Heart right ventricle (tissue), 16 donors: ENCODE measurements at places on chromosomes 5 and 9. TPM values are rescaled to one million over a fixed set of nuclear protein-coding genes. Genes with fewer than 3 reads are reported as not detected.

DNA sequence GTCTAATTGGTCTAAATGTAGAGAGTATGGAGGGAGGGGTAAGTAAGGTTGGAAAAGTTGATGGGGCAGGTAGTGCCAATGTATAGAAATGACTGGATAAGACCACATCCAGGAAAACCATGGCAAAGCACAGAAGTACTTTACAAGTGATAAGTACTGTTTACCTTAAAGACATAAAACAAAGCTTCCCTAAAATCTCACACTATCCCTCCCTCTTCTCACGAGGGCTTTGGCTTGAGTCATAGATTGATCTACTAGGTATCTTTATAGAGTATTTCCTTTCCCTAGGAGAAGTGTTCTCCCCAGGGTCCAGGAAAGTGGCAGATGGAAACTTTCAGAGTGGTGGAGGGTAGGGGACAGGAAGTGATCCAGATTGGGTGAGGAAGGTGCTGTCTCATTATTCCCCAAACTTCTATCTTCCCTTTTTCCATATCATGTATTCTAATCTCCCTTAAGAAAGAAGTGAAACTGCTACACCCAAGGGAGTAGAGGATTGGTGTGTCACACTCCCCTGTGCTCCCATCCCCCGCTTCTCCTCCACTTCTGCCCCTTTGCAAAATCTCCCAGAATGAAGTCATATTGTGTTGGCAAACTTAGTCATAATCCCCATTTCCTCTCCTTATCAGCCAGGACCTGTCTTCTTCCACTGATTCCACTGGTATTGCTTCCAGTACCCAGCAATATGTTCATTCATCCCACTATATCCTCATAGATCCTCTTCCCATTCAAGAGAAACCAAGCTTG, 14.6 kb downstream of the IL33 start:
- no peak for DNase-seq

VCAN gene
- 25.8 TPM for total RNA-seq

RARS1 gene
- total RNA-seq, result 43.7 TPM

- no peak for DNase-seq
Observed at GRCh38 chr5:18068826-18069225, 434.6 kb downstream of the TAF11L14 start.

GRCh38 chr9:87233899-87234455, 263.7 kb upstream of the DAPK1 start:
- DNase-seq, result no peak

GRCh38 chr9:15271403-15271802, 35.6 kb downstream of the TTC39B start:
- DNase-seq, result no peak

- DNase-seq, result no peak
Observed at GRCh38 chr9:114588651-114589526, 1.3 kb downstream of the ATP6V1G1 start.

PGGT1B gene
- total RNA-seq, result 29.4 TPM

DNA sequence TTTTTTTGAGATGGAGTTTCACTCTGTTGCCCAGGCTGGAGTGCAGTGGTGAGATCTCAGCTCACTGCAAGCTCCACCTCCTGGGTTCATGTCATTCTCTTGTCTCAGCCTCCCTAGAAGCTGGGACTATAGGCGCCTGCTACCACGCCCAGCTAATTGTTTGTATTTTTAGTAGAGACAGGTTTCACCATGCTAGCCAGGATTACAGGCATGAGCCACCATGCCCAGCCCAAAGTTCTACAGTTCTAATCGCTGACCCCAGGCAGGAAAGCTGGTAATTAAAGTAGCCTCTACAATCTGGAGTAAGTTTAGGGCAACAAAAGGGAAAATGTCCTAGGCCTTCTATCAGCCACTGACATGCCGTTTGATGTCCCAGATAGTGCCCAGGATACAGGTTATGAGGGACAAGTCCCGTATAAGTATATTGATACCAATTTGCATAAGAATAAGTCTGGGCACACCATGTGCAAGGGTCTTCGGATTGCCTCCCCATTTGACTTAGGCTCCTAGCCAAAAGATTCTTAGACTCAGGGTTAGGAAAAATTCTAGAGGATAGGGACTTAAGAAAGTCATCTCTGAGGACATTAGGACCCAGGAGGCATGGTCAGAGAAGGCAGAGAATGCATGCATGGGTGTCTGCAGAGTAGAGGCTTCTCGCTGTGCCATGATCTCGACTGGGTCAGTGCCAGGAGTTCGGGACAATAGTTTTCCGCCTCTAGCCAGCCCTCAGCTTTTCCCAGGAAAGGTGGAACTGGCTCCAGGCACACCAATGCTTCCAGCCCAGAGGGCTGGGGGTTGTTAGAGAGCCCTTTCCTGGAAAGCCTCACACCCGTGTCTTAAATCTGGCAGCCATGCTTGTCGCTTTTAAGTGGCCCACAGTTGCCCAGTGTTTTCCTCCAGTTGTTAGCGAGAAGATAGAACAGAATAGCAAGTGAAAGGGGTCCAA, 1111.1 kb downstream of the TAF11L14 start:
- peak; percentile 22 for DNase-seq

DNA sequence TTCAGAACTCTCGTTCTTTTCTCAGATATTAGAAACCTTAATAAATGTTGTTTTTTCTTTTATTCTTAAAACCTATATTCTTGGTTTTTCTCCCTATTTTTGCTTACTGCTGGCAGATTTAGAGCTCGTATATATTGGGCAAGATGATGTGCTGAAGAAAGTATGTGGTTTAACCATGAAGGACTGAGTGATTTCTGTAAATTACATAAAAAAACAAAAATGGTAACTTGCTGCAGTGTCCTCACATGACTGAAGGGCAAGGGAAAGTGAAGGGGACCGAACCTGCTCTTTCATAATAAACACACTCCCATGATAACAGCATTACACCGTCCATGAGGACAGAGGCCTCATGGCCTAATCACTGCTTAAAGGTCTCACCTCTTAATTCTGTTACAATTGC, 393.8 kb upstream of the ZNF608 start:
- no peak for DNase-seq

- peak; percentile 84 for DNase-seq
Observed at GRCh38 chr9:136939996-136940525, 4.5 kb downstream of the FBXW5 start.

OR1N2 gene
- not detected for total RNA-seq

DNA sequence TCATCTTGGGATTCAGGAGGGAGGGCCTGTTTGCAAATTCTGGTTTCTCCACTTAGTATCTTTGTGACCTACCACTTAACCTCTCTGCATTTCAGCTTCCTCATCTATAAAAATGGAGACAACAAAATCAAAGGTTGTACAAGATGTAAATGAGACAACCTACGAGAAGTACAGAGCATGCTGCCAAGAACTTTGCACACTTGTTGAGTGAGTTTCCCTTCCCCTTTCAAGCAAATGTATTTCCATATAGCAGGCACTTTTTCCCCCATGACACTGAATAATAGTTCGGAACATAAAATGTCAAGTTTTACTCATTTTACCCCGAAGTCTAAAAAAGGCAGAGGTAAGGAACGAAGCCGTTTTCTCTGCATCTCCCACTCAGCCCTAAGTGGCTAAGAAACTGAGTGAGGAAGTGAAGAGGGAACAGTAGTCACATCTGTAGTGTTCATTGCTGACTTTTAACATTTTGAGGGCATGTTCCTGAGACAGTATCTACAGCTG, 159.0 kb downstream of the TLE1 start:
- DNase-seq, result no peak

GRCh38 chr9:92576175-92576574, 40.4 kb upstream of the ECM2 start:
- DNase-seq, result no peak

DNA sequence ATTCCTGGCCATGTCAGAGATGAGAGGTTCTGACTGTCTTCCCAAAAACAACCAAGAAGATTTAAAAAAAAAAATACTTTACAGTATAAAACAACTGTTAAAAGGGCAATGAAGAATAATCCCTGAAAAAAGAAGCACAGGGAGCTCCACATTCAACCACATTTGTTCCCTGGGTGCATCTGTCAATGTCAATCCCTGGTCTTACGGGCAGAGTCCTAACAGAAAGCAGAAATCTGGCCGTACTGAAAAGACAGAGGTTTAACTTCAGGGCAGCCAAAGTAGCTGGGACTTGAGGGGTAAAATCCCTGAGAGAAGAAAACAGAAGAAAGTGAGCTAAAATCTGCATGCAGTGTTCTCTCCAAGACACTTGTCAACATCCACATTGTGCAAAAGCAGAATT, 76.6 kb downstream of the RICTOR start:
- no peak for DNase-seq

- no peak for DNase-seq
Observed at GRCh38 chr9:121785673-121786542, 134.5 kb downstream of the DAB2IP start.

RNF183 gene
- total RNA-seq, result not detected

NR2F1 gene
- 0.68 TPM for total RNA-seq

- no peak for DNase-seq
Observed at GRCh38 chr9:117293206-117294114, 121.4 kb downstream of the ASTN2 start.

CYSRT1 gene
- total RNA-seq, result not detected

DNA sequence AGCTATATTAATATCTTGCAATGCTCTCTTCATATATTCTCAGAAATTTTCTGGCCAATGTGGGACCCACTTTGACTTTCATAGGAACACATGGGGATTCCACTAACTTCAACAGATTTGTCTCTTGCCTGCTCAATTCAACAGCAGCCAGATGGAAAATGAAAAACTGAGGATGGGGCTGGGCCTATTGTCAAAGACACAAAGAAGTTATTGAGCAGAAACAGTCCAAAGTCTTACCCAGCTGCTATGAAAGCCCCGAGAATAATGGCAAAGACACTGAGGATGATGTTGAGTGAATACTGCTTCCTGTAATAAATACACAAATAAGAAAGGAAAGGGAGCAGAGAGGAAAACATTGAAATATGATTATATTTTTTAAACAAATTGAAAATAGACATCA, 32.6 kb downstream of the SLC35D2 start:
- DNase-seq, result no peak

- DNase-seq, result no peak
Observed at GRCh38 chr5:151002250-151002649, 18.1 kb upstream of the GPX3 start.

ENTPD8 gene
- not detected for total RNA-seq

DNA sequence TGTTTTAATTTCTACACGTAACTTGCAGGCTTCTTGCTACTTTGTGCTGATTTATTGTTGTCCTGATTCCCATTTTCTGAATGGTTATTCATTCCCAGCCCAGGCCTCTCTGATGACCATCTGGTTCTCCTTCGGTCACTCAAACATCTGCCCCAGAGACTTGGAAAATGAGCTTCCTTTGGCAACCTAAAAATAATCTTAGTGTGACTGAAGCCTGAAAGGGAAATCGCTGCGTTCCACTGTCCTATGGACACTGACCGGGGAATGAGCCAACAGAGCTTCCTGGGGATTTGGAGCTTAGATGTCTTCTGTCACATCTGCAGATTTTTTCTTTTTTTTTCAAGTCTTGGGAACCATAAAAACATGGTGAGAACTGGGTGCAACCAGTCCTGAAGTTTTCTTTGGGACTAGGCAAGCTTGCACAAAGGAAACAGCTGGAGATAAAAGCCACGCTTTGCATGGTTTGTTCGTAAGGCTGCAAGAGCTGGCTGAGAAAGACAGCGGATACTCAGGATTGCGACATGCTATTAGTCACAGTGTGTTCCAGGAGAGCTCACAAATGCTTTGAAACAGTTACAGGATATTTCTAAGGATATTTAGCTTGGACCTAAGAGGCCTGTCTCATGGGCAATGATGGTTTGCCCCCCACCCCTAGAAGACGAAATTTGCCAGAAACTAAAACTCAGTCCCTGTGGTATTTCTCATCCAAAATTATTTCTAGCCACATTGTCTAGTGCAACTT, 146.2 kb downstream of the GOLPH3 start:
- no peak for DNase-seq
